ENCODE measurements at places on chromosomes 2 and 18.

GRCh38 chr2:194526121-194526520 lies 1130.9 kb upstream of the SLC39A10 start:
- no peak for DNase-seq

DNA sequence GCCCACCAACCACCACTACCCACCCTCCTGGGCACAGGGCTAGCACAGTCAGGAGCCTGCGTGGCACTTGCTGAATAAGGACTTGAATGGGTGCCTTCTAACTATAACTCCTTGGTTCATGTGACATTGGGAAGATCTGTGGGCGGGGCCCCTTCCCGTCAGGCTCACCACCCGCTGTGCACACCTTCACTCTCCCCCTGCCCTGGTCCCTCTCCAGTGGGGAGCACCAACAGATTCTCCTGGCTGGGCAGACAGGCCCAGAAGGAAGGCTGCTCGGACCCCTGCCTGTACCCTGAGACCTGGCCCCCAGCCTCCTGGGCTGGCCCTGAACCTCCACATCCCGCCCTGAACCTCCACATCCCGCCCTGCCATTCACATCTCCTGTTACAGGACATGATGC lies 33.4 kb upstream of the POMC start:
- no peak for DNase-seq

DNA sequence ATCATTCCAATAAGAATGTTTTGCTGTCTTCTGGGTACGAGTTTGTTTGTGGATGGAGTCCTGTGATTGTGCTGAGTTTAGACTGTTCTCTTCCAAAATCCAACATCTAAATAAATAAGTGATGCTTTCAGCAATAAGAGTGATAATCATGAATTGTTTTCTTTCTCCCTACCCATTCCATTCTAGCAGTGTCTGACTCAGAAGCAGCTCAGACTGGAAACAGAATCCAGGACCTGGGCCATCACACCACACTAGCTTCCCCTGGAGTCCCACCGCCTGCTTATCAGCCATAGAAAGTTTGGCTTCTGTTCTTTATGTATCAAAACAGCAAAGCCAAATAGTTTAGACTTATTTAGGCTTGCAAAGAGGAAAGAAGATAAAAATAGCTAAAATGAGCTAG lies 76.4 kb upstream of the CNGA3 start:
- DNase-seq, result no peak

DNA sequence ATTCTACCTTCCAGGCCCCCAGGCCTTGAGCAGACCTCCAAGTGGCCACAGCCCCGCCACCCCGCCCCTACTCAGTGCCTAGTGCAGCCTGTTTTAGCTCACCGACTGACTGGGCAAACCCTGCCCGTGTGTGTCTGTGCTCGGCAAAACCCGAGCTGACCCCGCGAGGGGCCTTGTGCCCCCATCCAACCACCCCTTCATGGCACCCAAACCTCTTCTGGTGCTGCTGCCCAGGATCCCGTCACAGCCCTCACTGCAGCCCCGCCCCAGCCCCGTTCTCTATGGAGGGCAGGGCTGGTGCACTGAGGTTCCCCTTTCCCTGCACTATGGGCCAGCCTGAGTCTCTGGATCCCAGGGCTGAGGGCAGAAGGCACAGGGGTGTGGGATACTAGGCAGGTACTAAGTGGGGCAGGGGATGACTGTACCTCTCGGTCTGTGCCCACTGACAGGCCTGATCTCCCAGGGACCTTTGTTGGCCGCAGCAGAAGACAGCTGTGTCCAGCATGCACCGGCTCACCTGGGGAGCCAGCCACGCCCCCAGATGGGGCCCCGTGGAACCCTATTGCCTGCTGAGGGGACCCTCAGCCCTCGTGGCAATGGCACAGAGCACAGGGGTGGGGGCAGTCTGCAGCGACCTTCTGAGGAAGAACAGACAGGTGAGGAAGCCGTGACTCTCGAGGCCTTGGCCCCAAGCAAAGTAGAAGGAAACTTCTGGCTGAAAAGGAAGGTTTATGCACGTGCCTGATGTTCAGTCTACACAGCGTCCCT lies 69.9 kb upstream of the OTOS start:
- DNase-seq, result no peak

DNA sequence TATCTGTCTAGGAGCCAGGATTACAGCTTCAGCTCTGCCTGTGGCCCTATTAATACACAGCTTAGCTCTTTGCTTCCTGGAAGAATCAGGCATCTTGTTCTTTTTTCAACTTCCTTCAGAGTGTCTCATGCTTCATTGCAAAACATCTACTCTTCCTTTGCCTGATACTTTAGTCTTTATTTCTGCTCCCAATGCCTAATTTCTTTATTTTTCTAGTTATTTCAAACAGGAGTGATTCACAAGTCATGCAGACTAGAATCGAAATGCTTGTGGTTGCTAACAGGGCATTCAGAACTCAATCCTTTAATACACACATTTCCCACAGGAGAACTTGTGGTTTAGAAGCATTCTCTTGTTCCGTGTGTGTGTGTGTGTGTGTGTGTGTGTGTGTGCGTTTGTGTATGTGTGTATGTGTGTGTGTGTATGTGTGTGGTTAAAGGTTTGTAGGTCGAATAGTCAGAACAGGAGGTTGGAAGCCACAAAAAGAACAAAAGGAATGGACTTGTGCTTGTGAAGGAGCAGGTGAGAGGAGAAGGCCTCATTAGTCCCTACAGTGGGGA lies 28.3 kb upstream of the INSIG2 start:
- no peak for DNase-seq

- DNase-seq, result no peak
Measured at GRCh38 chr2:152019732-152020131, 79.1 kb downstream of the CACNB4 start.

- no peak for DNase-seq
Measured at GRCh38 chr2:120908314-120908975, 172.8 kb downstream of the GLI2 start.

GRCh38 chr2:174145827-174146226 lies 102.5 kb downstream of the OLA1 start:
- DNase-seq, result no peak

DNA sequence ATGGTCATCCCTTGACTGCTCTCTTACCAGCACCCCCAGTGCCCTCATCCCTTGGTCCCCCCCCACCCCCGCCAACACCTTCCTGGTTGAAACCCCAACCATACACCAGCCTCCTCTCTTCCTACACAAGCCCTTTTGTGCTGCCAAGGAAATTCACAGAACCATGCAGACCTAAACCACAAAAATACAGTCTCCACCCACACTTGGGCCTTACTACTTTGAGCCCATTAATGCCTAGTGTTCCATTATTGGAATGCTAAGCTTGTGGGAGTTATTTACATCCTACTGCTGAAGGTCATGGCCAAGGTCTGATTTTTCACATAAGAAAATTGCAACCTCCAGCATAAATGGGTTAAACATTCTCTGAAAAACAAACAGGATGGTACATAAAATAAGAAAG lies 4.1 kb upstream of the CRACDL start:
- DNase-seq, result no peak

GRCh38 chr2:172062402-172063004 lies 22.8 kb upstream of the DLX1 start:
- DNase-seq, result no peak

GRCh38 chr2:43724728-43725526 lies 48.7 kb upstream of the C1GALT1C1L start:
- DNase-seq, result no peak

- DNase-seq, result no peak
Measured at GRCh38 chr2:46259777-46260168, 37.4 kb upstream of the EPAS1 start.

- no peak for DNase-seq
Measured at GRCh38 chr18:50870138-50870845, 8.6 kb upstream of the ME2 start.

DNA sequence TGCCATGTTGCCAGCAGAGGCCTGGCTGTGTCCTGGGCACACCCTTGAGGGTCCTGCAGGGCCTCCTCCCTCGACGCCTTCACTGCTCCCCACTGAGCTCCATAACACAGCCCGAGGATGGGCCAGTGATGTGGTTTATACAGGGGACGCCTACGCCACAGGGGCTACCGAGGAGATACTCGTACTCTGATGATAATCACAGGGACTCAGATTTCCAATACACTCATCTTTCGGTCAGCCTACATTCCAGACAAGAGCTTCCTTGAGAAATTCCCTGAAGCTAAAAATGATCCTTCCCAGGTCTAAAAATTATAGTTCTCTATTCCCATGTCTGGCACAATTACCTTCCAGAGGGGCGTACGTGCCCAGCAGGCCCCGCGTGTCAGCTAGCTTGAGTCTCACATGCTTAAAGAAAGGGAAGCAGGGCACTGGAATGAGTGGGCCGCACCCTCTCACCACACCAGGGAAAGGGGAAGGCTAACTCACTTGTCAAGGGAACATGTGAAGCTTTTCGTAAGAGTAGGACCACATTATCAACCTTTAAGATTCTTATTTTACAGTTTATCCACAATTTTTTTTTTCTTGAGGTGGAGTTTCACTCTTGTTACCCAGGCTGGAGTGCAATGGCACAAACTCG lies 159.5 kb upstream of the NDUFV2 start:
- DNase-seq, result no peak

DNA sequence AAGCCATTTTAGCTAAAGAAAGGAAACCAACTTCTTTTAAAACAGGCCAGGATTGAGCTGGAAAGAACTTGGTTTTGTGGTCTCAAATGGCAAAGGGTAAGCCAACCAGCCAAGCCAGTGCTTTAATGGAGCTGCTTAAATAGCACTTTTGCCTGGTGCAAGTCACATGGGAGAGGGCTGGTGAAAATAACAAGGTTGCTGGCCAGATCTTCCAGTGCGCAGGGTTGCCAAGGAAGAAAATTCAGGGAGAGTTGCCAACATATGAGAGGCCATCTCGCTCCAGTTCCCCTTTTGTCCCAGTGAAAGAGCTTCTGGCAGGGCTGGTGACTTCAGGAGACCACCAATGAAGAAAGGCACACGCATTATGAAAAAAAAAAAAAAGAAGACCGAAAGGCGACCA lies 57.3 kb downstream of the IRS1 start:
- peak; percentile 41 for DNase-seq

DNA sequence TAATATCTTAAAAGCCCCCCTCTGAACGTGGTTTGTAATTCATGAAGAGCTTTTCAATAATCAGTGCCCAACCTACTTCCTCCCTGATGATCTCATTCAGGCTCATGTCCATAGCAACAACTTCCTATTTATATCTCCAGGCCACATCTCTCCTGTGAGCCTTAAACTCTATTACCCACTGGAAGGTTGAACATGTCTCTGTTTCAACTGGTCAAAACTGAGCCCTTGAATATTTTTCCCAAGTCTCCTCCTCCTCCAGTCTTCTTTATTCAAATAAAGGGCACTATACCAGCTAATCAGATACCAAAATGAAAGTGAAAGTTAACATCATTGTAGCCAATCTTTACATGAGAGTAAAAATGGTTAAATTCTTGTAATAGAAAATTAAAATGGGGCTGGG lies 63.7 kb upstream of the ITGA4 start:
- DNase-seq, result no peak

DNA sequence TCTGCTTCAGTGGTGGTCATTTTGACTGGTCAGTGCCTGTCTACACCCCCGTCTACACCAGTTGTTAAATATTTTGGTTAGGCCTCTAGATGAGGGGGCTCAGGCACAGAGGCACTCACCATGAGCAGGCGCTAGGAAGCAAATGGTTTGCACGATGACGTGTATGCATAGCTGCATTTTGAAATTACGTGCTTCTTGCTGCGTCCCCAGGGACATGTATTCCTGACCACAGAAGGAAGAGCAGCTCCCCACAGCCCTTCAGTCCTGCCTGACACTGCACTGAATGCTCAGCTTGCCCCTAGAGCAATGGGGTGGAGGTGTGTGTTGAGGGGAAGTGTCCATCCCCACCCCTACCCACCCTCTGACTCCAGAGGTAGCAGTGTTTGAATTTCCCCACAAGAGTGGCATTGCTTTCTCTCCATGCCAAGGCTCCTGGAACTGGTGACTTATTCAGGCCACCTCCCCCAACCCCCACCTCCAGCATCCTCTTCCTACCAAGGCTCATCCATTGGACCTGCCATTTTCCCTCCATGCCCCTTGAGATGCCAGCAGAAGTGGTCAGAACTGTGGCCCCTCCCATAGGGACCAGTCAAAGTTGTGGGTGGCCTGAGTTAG lies 11.4 kb upstream of the ZAP70 start:
- no peak for DNase-seq

DNA sequence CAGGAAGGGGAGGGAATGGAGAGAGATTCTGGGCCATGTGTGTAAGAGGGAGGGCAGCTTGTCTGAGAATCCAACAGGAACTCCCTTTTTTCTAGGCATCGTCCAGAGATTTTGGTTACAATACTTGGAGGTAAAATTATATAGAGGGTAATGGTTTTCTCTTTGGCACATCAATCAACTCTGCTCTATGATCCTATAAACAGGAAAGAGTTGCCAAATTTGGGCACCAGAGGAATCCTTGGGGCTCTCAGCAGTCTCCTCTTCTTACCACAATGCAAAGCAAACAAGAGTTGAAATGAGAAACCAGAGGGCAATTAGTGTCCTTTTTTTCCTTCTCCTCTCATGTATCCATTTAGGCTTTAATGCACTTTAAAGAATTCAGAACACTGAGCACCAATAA lies 243.4 kb downstream of the SLC8A1 start:
- DNase-seq, result peak; percentile 38

GRCh38 chr2:201208563-201209252 lies 25.8 kb downstream of the CASP10 start:
- DNase-seq, result no peak

GRCh38 chr2:57711991-57712390 lies 334.6 kb upstream of the VRK2 start:
- no peak for DNase-seq

DNA sequence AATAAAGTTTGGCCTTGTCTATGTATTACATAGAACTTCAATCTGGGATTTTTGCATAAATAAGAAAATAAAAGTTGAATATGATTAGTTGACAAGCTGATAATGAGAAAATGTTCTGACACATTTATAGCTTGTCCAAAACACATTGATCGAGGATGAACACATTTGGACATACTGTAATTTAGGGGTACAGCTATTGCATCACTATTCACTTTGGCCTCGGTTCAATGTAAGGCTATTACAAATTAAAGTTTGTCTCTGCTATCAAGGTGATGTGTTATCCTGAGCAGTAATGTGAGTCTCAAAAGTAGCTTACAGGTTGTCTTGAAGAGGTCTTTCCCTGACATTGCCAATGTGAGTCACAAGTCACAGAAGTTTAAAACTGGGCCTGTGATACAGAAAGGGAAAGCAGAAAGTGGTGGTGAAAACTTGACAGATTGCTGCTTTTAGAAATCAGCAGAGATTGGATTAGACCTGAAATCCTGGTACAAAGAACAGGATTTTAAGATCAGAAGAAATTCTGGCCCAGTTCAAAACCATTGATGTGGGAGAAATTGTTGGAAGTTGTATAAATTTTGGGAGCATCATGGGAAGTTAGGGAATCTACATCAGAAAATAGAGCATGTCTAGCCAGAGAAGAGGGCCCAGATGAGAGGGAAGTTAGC lies 674.1 kb downstream of the NYAP2 start:
- DNase-seq, result no peak

All from NCI-H1092 (cell line).